EL (cell line): ENCODE measurements at places on chromosomes 3 and 15.

- DNase-seq, result no peak
Observed at GRCh38 chr15:83835479-83835878, 181.6 kb downstream of the ADAMTSL3 start.

- DNase-seq, result no peak
Observed at GRCh38 chr15:68821841-68822381, 1.2 kb upstream of the ANP32A start.

DNA sequence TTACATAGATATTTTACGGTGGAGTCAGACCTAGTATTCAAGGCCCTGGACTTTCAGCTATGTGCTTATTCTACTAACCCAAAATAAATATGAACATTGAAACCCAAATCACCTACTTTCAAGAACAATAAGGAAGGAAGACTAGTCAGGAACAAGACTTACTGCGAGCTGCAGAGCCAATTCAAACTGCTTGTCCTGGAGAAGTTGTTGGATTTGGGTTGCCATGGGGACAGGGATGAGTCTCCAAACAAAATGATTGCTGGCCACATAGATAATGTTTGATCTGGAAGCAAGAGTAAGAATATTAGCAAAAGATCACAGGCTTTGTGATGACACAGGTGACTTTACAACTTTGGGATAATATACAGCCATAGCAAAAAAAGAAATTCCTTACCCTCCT is 21.6 kb upstream of the PLA2G4F start:
- DNase-seq, result no peak

- no peak for DNase-seq
Observed at GRCh38 chr15:87239582-87240230, 1016.8 kb downstream of the NTRK3 start.

- DNase-seq, result no peak
Observed at GRCh38 chr3:130857336-130858026, 36.4 kb upstream of the ATP2C1 start.

DNA sequence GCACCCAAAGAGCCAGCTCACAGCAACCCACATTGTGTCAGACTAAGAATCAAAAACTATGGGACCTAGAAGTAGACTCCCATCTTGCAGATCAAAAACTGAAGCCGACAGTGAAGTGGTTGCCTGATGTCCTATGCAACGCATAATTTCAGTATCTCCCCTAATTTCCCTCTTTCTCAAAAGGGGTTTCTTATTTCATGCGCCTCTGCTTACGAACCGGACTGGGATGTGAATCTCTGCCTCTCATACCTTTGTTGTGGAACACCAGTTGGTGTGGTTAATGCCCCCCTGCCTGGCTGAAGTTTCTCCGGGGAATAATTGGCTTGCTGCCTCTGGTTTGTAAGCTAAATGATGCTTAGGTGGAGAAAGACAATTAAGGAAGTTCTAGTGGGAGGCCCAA is 514 bp upstream of the FAM174B start:
- DNase-seq, result no peak

- no peak for DNase-seq
Observed at GRCh38 chr3:54347060-54347459, 224.7 kb downstream of the CACNA2D3 start.
